NK-92 treated with Interleukin-12 subunit alpha and Interleukin-12 subunit beta, amount 100 ng/mL, for 24 hours (cell line): ENCODE measurements at places on chromosomes 7 and 10.

GRCh38 chr10:103746598-103746997 is 108.8 kb downstream of the SH3PXD2A start:
- no peak for DNase-seq

DNA sequence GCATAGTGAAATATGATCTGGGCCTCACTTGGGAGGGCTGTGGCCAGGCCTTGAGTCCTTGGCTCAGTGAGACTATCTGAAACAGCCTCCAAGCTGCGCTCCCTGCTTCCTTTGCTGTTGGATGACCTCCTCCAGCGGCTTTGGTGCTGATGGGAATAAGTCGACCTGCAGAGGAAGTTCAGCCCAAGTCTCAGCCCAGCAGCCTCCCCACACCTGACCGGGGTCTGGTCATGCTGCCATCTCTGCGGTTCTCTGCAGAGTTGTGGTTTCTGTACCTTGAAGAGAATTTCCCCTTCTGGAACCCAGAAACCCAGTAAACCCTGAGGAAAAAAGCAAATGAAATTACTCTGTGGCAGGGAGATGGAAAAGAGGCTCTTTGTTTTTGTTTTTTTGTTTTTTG is 4.6 kb upstream of the RBAK start:
- no peak for DNase-seq

DNA sequence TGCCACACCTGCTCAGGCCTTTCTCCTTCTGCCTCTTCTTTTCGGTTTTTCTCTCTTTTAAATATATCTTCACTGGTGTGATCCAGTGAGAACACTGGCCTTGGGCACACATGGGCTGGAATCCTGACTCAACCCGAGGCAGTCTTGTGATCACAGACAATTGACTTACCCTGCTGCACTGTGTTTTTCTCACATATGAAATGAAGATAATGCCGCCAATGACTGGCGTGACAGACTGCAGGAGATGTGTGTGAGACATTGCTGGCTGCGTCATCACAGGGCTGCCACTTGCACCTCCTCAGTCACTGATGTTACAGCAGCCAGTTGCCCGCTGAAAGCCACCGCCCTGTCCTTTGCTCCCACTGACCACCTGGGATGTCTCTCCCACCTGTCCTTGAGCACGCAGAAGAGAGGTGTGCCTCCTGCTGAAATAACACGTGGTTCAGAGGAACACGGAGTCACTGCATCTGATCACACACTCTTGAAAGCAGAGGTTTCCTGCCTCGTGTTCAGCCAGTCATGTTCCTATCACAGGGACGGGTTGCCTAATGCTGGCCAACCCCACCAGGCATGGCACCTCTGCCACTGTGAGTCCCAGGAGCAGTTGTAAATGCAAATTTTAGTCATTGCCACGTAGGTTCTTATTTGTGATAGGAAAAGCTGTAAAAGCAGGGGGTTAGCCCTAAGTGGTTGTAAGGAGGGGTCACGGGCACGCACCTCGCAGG is 124.6 kb upstream of the LANCL2 start:
- DNase-seq: peak; percentile 17

DNA sequence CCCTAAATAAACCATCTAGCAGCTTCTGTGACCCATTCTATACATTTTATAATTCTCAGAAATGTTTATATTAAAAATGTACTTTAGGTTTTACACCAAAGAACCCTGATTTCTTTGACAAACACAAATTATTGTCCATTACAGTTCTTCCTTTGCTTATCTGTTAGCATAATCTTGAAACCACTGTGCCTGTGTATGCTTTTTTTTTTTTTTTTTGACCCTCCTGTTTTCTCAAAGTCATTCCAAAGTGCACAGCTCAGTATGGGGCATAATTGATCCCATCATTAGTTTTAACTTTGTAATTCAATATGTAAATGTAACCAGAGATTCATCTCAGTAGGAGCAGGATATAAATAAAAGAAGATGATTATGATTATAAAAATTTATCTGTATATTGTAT is 229.3 kb downstream of the DGKB start:
- DNase-seq: no peak

DNA sequence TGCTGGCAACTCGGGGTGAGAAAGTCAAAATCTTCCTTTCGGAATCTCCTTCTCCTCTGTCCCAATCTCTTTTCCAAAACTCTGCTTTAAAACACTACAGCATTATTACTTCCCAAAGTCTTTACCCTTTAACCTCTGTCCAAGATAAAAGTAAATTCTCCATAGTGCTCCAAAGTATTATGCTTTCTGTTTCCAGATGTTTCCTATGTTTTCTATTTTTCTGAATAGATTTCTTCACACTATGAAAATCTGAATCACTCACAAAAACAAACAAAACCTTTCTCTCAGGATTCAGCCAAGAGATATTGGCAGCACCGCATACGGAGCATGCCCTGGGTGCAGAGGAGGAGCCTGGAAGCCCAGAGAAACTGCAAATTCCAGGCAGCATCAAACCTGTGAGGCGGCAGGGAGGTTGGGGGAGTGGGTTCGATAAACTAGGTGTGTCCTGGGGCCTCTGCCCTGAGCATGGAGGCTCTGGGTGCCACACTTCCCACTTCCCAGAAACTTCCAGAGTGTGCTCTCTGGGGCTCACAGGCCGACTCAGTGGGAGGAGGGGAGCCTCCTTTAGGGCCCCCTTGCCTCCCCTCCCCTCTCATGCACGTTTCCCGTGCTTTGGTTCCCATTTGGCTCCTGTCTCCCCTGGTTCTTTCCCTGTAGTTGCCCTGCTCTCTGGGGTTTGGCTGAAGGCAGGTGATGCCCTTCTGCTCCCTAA is 35.6 kb downstream of the VIPR2 start:
- DNase-seq: no peak

GRCh38 chr7:127874951-127875608 is 156.2 kb downstream of the LRRC4 start:
- DNase-seq: no peak
